ENCODE measurements at places on chromosomes 11 and 22. TPM values are rescaled to one million over a fixed set of nuclear protein-coding genes. Genes with fewer than 3 reads are reported as not detected.

DNA sequence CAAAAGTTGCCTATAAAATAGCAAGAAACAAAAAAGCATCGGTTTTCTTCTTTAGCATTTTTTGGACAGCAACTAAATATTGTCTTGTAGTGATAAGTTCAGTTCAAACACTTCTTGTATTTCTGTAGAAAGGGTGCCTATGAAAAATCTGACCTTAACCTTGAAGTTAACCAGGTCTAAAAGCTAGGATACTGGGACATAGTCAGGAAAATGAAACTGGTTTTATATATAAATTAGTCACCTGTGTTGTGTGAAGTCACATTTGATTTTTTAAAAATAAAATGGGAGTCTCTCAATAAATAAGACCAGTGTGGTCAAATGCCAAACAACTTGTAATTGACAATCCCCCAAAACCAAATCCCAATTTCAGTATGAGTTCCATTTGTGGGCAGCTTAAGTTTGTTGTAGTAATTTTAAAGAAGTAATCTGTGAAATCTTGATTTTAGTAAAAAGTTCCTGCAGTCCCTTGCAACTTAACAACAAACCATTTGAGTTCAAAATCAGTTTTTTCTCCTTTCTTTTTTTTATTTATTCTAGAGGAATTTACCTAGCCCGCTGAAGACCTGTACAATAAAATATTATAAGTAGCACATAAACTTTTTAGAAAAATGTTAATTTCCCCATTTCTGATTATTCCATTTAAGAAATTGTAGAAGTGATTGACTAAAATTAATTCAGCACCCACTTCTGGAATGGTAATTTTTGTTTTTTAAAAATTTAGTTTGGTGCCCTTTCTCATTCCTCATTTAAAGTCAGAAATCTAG lies 84.5 kb upstream of the PPARA start:
- no peaks in the 10 kb centered on the region for H3K36me3 ChIP-seq
- no peak overlapping the region for H3K4me3 ChIP-seq
- no peak for DNase-seq

DNA sequence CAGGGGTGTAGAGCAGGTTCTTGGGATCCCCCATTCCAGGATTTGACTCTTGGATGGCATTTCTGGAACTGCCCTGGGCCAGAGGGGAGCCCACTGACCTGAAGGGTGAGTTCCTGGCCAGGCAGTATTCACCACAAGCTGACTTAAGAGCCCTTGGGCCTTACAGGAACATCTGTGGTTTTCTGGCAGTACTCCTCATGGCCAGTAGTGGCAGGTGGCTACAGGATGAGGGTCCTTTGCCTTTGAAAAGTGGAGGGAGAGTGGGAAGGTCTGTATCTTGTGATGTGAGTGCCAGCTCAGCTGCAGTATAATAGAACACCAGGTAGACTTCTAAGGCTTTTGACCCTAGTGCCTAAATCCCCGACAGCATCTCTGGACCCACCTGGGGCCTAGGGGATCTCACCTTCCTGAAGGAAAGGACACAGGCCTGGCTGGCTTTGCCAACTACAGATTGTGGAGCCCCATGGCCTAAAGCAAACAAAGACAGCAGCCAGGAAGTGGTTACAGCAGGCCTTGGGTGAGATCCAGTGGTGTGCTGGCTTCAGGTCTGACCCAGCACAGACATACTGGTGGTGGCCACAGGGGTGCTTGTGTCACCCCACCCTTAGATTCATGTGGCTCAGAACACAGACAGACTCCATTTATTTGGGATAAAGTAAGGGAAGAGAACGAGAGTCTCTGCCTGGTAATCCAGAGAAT lies 9.0 kb downstream of the OR51S1 start:
- no peaks in the 10 kb centered on the region for H3K36me3 ChIP-seq
- no peak overlapping the region for H3K27ac ChIP-seq
- no peak overlapping the region for H3K4me3 ChIP-seq
- no peak for DNase-seq
- H3K4me1 ChIP-seq = no peaks in the 10 kb centered on the region
- no peaks in the 10 kb centered on the region for H3K27me3 ChIP-seq

- no peaks in the 10 kb centered on the region for H3K36me3 ChIP-seq
- no peaks in the 10 kb centered on the region for H3K27me3 ChIP-seq
- no peaks in the 10 kb centered on the region for H3K4me1 ChIP-seq
- H3K27ac ChIP-seq = no peak overlapping the region
Measured at GRCh38 chr11:88068848-88069554, 106.2 kb downstream of the RAB38 start.

- no peak within 1 kb of the TSS for H3K27ac ChIP-seq
- H3K4me3 ChIP-seq = no peak within 1 kb of the TSS
- no peaks in the 10 kb centered on the region for H3K4me1 ChIP-seq
- H3K27me3 ChIP-seq = no peaks in the 10 kb centered on the region
- no peak for DNase-seq
Measured at GRCh38 chr11:18726040-18726439, at the start of gene IGSF22. Gene IGSF22 (minus strand): TSS chr11:18726188. CDS start chr11:18724236, 1,952 bp downstream.

- H3K36me3 ChIP-seq = no peaks in the 10 kb centered on the region
- H3K27ac ChIP-seq = no peak overlapping the region
Measured at GRCh38 chr11:12195768-12196167, 85.4 kb downstream of the MICAL2 start.

DNA sequence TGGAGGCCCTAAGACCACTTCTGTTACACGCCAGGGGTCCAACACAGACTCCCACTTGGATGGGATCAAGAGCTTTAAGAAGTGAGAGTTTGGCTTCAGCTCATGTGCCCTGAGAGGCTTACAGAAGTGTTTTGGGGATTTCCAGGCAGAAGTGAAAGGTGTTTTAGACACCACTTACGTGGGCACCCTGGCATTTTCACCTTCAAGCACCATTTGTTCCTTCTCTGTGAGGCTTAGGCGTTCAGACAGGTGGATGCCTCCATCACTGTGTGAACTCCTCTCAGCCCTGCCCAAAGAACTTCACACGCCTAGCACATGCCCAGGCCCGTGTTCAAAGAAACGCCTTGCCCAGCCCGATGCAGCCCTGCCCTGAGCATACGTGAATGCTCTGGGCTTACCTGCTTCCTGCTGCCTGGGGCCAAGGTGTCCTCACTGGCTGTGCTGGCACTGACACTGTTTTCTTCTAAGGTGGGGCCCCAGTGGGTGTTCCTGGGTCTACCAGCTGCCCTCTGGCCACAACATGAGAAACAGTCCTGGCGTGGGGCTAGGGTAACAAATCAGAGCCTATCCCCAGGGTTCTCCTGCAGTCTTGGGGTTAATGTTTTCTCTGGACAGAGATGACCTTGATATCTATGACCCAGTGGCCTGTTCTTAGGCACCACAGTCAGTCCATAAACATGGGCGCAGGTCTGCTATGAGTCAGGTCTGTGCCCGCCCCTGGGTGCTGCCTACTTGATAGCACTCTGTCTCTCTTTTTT lies 34.0 kb downstream of the AMPD3 start:
- H3K36me3 ChIP-seq = no peaks in the 10 kb centered on the region
- H3K27me3 ChIP-seq = no peaks in the 10 kb centered on the region
- no peak for DNase-seq
- H3K4me1 ChIP-seq = no peaks in the 10 kb centered on the region
- H3K27ac ChIP-seq = no peak overlapping the region

- no peak overlapping the region for H3K27ac ChIP-seq
- H3K4me1 ChIP-seq = no peaks in the 10 kb centered on the region
- H3K36me3 ChIP-seq = no peaks in the 10 kb centered on the region
- no peak overlapping the region for H3K4me3 ChIP-seq
Measured at GRCh38 chr22:50034126-50035081, 21.8 kb upstream of the IL17REL start.

DNA sequence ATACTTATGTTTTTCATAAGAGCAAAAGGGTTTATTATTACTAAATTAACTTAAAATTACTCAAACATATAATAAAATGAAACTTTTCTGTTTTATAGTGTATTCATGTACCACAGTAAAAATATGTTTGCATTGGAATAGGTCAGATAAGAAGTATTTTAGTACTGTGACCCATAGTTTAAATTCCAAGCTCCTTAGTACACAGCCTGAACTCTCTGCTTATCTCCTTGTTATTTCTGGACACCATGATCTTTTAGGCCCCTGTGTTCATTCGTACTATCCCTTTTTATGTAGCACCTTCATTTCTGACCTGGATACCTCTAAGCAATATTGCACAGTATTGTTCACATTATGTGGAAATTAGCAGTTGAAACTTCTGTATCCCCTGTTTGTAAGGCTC lies 296.7 kb upstream of the SYN3 start:
- H3K36me3 ChIP-seq = no peaks in the 10 kb centered on the region
- no peaks in the 10 kb centered on the region for H3K27me3 ChIP-seq
- no peak overlapping the region for H3K4me3 ChIP-seq
- H3K4me1 ChIP-seq = no peaks in the 10 kb centered on the region
- no peak for DNase-seq

GRCh38 chr11:88012456-88012855 lies 162.8 kb downstream of the RAB38 start:
- H3K4me3 ChIP-seq = no peak overlapping the region
- H3K27ac ChIP-seq = no peak overlapping the region
- H3K36me3 ChIP-seq = no peaks in the 10 kb centered on the region
- H3K4me1 ChIP-seq = no peaks in the 10 kb centered on the region
- no peak for DNase-seq
- no peaks in the 10 kb centered on the region for H3K27me3 ChIP-seq

DNA sequence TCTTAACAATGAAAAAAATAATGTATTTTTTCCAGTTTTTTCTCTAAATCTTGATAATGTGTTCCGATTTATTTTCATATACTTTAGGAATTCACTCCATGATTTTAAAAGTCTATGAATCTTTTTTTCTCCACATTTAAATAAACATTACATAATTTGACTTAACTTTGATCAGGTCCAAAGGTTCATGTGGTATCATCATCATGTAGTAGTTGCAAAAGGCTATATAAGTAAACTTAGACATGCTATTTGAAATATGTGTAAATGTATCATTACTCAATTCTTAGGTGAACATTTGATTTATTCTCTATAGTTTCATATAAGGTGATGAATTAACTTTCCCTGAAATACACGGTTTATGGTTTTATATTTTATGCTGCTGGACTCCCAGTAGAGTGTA lies 2197.0 kb upstream of the RAG2 start:
- H3K4me3 ChIP-seq = no peak overlapping the region
- no peaks in the 10 kb centered on the region for H3K4me1 ChIP-seq
- H3K27ac ChIP-seq = no peak overlapping the region
- H3K36me3 ChIP-seq = no peaks in the 10 kb centered on the region
- no peaks in the 10 kb centered on the region for H3K27me3 ChIP-seq
- no peak for DNase-seq

DNA sequence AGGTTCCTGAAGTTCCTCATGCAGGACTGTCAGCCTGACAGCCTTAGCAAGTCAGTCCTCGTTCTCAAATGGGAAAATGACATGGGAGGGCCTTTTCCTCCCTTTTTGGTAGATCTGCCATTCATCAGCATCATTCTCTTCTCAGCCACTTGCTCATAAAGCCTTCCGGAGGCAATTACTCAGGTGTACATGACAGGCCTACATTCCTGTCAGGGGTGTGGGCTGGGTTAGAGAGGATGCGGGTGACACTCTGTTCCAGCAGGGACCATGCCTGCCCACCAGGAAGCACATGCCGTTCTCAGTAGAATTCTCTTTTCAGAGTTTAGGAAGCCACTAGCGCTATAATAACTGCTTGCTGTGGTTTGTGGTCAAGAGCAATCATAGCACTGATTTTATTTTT lies 24.2 kb upstream of the ANKK1 start:
- peaks cover 23% of the 10 kb centered on the region for H3K36me3 ChIP-seq
- H3K27ac ChIP-seq = no peak overlapping the region
- no peak for DNase-seq

The DDX25 gene
- 0.28 TPM for total RNA-seq

The MISFA gene
- total RNA-seq = 1.2 TPM

The ARHGAP20 gene
- total RNA-seq = 0.77 TPM

The RPS6KB2 gene
- total RNA-seq = 25.1 TPM

The IL17REL gene
- total RNA-seq = not detected

The TUB gene
- total RNA-seq = 1.9 TPM

The OR2AT4 gene
- not detected for total RNA-seq

Data from right lobe of liver (tissue), 6 donors.